ENCODE measurements at places on chromosomes 13 and 19. TPM values are rescaled to one million over a fixed set of nuclear protein-coding genes. Genes with fewer than 3 reads are reported as not detected.

DNA sequence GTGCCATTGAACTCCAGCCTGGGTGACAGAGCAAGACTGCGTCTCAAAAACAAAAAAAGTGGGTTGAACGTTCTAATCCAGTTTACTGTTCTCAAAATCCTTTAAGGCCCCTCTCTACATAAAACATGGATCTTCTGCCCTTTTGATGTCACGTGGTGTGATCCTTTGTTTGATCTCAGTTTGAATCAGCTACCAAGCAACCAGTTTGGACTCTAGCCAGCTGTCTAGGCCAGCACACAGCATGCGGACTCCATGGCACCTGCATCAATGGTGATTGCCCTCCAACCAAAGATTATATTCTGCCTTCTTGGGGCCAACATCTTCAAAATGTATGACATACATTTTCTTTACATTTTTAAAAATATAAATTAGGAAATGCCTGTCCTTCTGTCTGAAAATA lies 365.4 kb downstream of the NDFIP2 start:
- peak; percentile 13 for DNase-seq

GRCh38 chr19:1699998-1700732 lies 47.8 kb upstream of the TCF3 start:
- no peak for DNase-seq

DNA sequence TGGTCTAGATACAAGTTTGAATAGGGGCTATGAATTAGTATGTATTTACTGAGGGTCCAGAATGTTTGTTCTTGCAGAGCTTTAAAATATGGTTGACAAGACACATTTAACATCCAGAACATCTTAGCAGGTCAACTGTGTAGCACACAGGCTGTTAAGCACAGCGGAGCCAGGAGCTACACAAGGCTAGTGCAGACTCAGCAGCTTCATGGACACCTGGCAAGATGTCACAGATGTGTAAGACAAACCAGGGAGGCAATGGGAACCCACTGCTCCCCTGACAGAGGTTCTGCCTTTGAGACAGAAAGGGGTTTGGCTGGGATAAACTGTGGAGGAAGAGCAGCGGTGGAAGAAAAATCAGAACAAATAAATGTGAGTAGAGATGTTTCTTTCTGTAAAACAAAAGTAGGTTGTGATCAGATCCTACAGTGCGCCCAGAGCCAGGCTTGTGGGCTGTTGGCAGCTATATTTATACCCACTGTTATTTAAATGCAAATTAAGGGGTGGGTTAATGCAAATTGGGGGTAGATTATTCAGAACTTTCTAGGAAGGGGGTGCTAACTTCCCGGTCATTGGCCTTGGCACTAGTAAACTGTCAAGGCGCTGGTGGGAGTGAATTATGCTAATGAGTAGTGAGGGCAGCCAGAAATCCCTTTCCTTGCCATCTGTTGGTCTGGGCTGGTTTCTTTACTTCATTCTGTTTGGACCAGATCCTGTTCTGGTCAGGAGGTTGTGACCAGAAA lies 33.0 kb downstream of the MIPEP start:
- DNase-seq: no peak

The TMEM91 gene
- 0.17 TPM for total RNA-seq
